ENCODE measurements at places on chromosomes 3 and 15.

DNA sequence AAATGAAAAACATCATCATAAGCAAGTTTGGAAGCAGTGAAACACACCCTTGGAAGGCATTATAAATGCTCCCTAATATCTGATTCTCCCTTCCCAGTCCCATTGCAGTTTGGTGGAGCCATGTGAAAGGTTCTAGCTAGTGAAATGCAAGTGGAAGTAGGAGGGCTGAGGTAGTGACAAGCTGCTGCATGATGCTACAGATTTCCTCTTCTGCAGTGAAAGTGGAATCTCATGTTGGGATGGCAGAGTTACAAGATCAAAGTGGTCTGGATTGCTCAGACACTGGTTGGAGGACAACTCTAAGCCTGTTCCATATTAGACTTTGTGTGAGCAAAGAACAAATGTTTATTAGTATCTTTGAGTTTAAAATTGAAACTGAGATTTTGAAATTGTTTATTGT, 3.3 kb upstream of the PDCD6IP start:
- no peak for DNase-seq
- no peak overlapping the region for H3K27ac ChIP-seq
- no peaks in the 10 kb centered on the region for H3K36me3 ChIP-seq

DNA sequence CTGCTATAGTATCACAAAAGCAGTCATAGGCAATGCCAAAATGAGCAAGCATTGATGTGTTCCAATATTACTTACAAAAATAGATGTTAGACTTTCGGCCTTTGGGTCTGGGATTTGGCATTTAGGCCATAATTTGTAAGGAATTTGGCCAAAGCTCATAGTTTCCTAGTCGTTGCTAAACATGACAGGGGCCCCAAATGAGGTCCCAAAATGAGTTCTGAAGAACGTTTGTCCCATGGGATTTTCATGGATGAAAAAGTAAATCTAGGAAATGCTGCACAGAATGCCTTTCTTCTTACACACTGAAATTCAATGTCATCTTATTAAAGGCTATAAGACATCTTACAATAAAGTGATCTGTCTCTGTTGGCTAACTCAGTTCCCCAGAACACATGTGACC, 456.0 kb downstream of the CNTN4 start:
- H3K4me1 ChIP-seq, result no peaks in the 10 kb centered on the region
- DNase-seq, result no peak
- no peaks in the 10 kb centered on the region for H3K27me3 ChIP-seq
- no peaks in the 10 kb centered on the region for H3K36me3 ChIP-seq

DNA sequence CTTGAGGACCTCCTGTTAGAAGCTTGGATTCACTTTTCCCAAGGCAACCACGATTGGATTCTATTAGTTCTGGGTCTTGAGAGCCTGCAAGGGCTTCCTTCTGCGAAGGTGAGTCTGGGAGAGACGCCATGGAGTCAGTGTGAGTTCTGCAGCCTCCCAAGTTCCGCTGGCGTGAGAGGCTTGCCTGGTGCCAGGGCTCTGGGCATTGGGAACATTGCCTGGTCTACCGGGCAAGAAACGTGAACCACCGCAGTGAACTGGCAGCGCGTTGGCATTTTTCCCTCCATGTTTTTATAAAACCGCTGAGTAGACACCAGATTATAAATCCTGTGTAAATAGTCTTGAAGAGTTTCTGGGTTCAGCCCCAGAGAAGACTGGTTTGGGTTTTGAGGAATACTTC, 160.9 kb downstream of the IGF1R start:
- H3K27ac ChIP-seq, result no peak overlapping the region
- H3K4me3 ChIP-seq, result no peak overlapping the region
- H3K4me1 ChIP-seq, result peaks cover 8% of the 10 kb centered on the region
- DNase-seq, result no peak
- no peaks in the 10 kb centered on the region for H3K36me3 ChIP-seq

GRCh38 chr15:39267685-39268084, 313.2 kb upstream of the THBS1 start:
- no peaks in the 10 kb centered on the region for H3K36me3 ChIP-seq
- no peak overlapping the region for H3K4me3 ChIP-seq
- H3K4me1 ChIP-seq, result peaks cover 48% of the 10 kb centered on the region
- no peak for DNase-seq

DNA sequence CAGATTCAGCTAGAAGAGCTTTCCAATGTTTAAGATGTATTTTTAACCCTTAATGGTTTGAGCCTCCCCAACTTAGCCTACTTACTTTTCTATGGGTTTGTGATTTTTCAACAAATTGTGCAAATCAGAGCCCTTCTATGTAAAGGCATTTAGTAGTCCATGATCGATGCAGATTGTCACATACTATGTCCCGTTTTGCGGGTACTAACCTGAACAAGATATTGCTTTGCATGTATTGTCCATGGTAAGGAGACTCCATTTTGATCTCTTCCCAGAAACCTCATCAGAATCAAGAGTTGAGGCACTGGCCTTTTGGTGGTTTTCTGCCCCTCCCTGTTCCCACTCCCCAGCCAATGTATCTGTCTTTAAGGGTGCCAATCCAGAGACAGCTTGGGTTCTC, 60.8 kb downstream of the ETV5 start:
- no peak overlapping the region for H3K4me3 ChIP-seq
- H3K27ac ChIP-seq, result no peak overlapping the region
- H3K36me3 ChIP-seq, result no peaks in the 10 kb centered on the region
- H3K27me3 ChIP-seq, result no peaks in the 10 kb centered on the region
- H3K4me1 ChIP-seq, result no peaks in the 10 kb centered on the region

DNA sequence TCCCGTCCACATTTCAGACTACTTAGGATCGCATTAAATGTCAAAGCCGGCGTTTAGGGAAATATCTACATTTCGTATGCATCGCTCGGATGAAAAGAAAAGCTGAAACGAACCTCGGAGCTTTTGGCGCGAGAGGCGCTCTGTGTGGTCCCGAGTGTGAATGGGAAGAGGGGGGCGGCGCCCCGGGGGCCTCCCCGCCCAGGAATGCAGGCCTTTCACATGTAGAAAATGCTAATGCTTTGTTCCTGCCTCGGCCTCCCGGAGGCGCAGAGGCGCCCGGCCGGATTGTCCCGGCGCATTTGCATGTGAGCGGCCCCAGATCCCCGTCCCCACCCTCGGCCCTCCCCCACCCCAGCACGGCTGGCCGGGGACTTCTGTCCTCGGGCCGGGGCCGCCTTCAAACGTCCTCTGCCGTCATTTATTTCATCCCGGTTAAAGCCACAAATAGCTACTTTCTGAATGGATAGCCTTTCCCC, 37.0 kb upstream of the TRIM71 start:
- no peaks in the 10 kb centered on the region for H3K36me3 ChIP-seq
- H3K27ac ChIP-seq, result peak overlapping the region; percentile 95
- H3K4me3 ChIP-seq, result peak overlapping the region; percentile 88
- peaks cover 11% of the 10 kb centered on the region for H3K4me1 ChIP-seq

- no peaks in the 10 kb centered on the region for H3K4me1 ChIP-seq
- H3K27me3 ChIP-seq, result no peaks in the 10 kb centered on the region
- DNase-seq, result no peak
- H3K27ac ChIP-seq, result no peak overlapping the region
- H3K4me3 ChIP-seq, result no peak overlapping the region
These were observed 101.6 kb downstream of the ERC2 start for GRCh38 chr3:56366641-56367162.

DNA sequence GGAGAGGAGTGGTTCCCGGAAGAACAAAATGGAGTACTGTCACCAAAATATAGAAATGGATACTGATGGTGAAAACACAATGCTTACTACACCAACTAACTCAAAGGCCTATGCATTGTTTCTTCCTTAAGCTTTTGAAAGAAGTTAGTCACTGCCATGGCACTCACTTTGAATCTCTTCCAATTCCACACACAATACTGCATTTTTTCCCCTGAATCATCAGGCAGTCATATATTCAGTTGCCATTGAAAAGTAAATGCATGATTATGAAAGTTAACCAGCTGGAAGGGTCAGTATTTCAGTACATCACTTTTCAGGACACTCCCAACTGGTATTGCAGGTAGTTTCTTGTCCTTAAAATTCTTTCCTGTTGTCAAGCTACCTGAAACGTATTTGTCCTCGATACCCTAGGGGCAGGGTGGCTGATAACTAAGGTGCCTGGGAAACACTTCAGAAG, 9.0 kb upstream of the LRRFIP2 start:
- no peaks in the 10 kb centered on the region for H3K27me3 ChIP-seq
- H3K4me3 ChIP-seq, result no peak overlapping the region
- H3K27ac ChIP-seq, result no peak overlapping the region

DNA sequence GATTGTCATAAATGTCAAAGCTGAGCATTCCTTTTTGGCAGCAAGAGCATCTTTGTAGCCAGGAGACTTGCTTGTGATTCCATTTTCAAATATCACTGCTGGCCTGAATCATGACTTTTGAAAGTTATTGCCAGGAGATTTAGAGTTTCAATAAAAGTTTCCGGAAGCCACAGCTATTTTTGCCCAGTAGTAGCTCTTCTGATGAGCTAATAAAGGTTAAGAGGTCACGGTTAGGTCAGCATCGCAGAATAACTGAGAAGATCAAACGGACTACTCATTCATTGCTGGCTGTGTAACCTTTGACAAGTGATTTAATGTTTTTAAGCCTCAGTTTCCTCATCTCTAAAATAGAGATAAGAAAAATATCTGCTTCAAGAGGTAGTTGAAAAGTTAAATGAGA, 105.1 kb upstream of the ETV5 start:
- DNase-seq, result no peak
- no peaks in the 10 kb centered on the region for H3K36me3 ChIP-seq

DNA sequence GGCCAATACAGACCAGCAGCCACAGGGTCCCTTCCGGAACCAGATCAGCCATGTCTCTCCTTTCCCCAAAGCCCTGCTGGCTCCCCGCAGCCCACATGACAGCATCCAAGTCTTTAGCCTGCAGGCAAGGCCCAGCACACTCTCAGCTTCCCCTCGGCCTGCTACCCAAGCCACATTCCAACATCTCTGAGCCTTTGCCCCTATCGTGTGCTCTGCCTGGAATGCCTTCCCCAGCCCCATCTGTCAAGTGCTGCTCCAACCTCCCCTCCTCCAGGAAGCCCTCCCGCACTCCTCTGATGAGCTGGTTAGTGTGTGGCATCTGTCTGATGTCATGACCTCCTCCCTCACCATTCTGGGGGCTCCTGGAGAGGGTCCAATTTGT, 8.5 kb downstream of the PLXND1 start:
- no peaks in the 10 kb centered on the region for H3K27me3 ChIP-seq
- H3K4me3 ChIP-seq, result no peak overlapping the region
- H3K4me1 ChIP-seq, result peaks cover 7% of the 10 kb centered on the region
- no peak overlapping the region for H3K27ac ChIP-seq

GRCh38 chr15:88803920-88804247, 648 bp downstream of the ACAN start:
- no peak overlapping the region for H3K4me3 ChIP-seq
- no peaks in the 10 kb centered on the region for H3K36me3 ChIP-seq
- H3K4me1 ChIP-seq, result no peaks in the 10 kb centered on the region
- H3K27me3 ChIP-seq, result no peaks in the 10 kb centered on the region

- no peak for DNase-seq
- H3K27ac ChIP-seq, result no peak overlapping the region
- peaks cover under 1% of the 10 kb centered on the region for H3K4me1 ChIP-seq
- no peak overlapping the region for H3K4me3 ChIP-seq
- H3K27me3 ChIP-seq, result no peaks in the 10 kb centered on the region
- H3K36me3 ChIP-seq, result no peaks in the 10 kb centered on the region
These were observed 120.9 kb downstream of the BDH1 start for GRCh38 chr3:197434830-197435229.

DNA sequence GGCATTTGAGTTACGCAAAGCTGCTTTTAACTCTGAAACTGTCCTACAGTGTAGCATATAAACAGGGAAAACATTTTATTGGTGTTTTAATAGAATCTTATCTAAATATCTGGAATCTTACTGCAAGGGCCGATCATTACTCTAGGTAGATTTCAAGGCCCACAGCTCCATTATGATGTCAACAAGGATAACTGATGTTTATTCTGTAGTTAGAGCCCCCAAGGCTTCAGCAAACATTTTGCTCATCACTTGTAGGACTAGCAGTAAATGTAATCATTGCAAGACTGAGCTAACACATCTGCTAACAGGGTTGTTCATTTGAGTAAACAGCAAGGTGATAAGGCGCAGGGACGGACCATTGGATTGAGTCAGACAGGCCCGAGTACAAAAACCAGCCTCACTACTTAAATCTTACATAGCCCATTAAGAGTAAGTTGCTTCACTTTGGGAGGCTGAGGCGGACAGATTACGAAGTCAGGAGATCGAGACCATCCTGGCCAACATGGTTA, 332.5 kb upstream of the TPRG1 start:
- no peaks in the 10 kb centered on the region for H3K27me3 ChIP-seq
- H3K36me3 ChIP-seq, result no peaks in the 10 kb centered on the region
- H3K4me1 ChIP-seq, result peaks cover 12% of the 10 kb centered on the region
- H3K27ac ChIP-seq, result peak overlapping the region; percentile 75
- DNase-seq, result peak; percentile 86

GRCh38 chr3:129176051-129176450, 7.6 kb downstream of the CNBP start:
- H3K4me3 ChIP-seq, result no peak overlapping the region
- H3K27me3 ChIP-seq, result no peaks in the 10 kb centered on the region
- no peak for DNase-seq
- no peak overlapping the region for H3K27ac ChIP-seq
- H3K4me1 ChIP-seq, result 0 out of 2 replicates have a peak, but pooled peaks cover 6% of the 10 kb centered on the region

DNA sequence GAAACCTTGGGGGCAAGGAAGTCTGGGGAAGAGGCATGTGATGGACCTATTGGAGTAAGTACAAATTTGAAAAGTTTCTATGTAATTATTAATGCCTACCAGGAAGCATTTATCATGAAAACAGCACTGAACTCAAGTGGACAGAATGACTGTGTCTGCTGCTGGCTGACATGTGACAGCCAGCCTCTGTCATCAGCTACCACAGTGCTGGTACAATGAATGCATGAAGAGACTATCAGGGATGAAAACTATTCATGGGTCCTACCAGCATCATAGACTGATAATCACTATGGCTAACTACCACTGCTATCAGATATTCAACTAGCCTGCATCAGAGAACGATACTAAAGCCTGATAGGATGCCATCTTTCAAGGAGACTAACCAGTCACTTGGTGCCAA, 193.5 kb downstream of the RAP2B start:
- H3K36me3 ChIP-seq, result no peaks in the 10 kb centered on the region
- H3K27ac ChIP-seq, result no peak overlapping the region
- H3K4me3 ChIP-seq, result no peak overlapping the region
- H3K27me3 ChIP-seq, result no peaks in the 10 kb centered on the region
- no peak for DNase-seq

DNA sequence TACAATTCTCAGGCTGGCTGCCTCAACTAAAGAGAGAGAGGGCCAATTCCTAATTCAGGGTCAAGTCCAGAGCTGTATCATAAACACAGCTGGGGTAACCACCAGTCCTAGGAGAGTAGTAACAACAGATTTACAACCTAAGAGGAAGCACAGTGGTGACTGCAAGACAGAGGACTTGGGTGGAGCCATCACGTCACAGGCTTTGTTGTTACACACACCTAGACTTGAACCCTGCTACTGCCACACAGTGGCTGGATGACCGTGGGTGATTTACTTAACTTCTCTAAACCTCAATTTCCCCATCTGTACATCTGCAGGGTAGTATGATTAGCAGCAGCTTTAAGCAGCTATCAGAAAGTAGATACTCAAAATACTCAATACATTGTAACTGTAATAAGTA, 78.6 kb downstream of the MYLK start:
- H3K27ac ChIP-seq, result no peak overlapping the region
- H3K4me3 ChIP-seq, result no peak overlapping the region
- peaks cover 20% of the 10 kb centered on the region for H3K4me1 ChIP-seq
- no peaks in the 10 kb centered on the region for H3K36me3 ChIP-seq
- no peaks in the 10 kb centered on the region for H3K27me3 ChIP-seq
- no peak for DNase-seq

- H3K27me3 ChIP-seq, result no peaks in the 10 kb centered on the region
- no peak for DNase-seq
- no peak overlapping the region for H3K27ac ChIP-seq
- H3K4me1 ChIP-seq, result peaks cover 10% of the 10 kb centered on the region
- peak overlapping the region; percentile 38 for H3K4me3 ChIP-seq
These were observed 769 bp downstream of the C2CD4A start for GRCh38 chr15:62067448-62068044.

All from Caco-2 (cell line).